NCI-H1436 (cell line): ENCODE measurements at places on chromosomes 1 and 21.

DNA sequence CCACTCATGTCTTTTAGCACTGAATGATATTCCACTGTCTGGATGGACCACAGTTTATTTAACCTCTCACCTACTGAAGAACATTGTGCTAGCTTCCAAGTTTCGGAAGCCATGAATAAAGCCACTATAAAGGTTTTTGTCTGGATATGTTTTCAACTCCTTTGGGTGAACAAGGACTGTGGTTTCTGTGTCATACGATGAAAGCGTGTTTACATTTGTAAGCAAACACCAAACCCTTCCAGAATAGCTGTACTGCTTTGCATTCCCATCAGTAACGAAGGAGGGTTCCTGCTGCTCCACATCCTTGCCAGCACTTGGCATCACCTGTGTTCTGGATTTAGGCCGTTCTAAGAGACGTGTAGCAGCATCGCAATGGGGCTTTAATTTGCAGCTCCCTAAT lies 10.7 kb upstream of the ARHGEF16 start:
- DNase-seq: no peak

DNA sequence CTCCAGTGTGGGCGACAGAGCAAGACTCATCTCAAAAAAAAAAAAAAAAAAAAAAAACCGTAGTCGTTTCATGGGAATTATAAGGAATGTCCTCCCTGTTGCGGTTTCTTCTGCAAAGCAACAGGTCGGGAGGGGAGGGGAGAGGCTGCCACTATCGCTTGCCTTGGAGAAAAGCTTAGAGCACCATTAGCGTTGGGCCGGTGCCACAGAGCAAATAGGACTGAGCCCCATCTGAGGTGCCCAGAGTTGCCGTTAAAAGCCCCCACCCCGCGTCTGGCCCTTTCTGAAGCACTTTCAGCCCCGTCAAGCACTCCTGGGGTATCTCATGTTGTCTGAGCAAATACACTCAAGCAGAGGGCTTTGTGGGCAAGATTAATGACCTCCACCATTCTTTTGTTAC lies 2.2 kb downstream of the RIPPLY3 start:
- peak; percentile 91 for DNase-seq

DNA sequence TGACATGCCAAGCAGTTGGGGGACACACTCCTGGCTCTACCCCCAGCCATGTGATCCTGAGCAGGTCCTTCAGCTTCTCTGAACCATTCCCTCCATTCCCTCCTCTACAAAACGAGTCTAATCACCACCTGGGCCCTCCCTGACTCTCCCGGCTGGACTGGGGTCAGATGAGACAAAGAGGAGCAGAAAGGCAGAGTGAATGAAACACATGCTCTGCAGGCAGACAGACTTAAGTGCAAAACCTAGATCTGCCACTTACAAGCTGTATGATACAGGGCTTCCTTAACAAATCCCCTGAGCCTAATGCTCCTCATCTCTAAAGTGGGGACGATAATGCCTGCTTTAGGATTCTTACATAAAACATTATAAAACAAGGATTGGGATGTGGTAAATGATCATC lies 17.3 kb downstream of the RIMS3 start:
- no peak for DNase-seq

DNA sequence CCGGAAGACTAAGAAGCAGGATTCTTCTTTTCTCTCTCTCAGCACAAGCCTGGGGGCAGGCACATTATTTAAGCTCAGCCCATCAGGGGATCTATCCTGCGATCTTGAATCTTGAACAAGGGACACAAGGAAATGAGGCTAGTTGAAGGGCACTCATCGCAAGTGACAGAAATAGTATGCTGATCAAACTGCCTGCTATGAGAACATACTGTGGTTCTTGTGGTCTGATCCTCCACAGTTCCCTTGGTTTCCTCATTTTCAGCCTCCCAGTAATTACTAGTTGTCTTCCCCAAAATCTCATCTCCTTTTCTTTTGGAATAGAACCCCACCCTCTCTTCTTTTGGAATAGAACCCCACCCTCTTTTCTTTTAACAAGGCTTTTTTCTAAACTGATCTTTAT lies 6.5 kb downstream of the ANKRD45 start:
- DNase-seq: no peak

DNA sequence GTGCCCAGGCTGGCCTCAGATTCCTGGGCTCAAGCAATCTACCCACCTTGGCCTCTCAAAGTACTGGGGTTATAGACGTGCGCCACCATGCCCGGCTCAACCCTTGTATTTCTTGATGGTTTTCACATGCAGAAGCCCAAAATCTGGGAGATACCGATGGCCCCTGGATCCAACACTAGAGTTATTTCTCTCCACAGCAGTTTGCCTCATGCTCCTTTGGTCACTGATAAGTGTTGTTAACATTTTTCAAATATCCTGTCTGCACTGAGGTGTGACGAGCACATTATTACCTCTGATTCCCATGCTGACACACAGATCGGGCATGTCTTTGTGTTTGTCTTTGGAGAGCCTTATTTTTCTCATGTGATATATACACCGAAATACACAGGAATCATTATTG lies 107.0 kb downstream of the KIF26B start:
- no peak for DNase-seq

GRCh38 chr1:37666241-37666867 lies 26.0 kb upstream of the CDCA8 start:
- DNase-seq: no peak

DNA sequence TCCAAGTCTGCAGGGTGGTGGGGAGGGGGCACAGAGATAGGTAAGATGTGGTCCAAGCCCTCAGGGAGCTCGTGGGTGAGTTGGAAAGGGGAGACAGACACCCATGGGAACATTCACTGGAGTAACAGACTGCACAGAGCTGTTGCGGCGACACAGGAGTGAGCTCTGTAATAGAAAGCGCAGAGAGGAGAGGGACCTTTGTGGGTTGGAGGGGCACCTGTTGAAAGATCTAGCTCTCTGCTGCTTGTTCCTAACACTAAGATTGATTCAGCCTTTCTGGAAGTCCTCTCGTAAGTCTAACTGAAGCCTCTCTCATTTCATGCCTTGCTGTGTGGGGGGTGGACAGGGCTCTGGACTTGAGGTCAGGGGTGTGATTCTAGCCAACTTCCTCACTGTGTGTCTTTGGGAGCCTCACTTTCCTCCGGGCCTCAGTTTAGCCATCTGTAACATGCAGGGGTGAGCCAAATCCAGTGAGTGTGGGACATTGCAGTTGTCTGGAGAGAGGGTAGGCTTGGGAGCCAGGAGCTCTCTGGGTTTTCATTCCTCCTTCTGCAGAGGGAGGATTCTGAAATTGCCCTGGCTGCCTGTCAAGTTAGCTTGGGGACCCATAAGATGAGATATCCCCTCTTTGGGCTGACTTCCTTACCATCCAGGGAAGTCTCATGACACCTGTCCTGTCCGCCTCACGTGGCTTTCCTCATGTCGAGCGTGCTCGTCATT lies 2.0 kb upstream of the ACOT11 start:
- no peak for DNase-seq

- no peak for DNase-seq
Observed at GRCh38 chr1:173392895-173393658, 84.1 kb upstream of the PRDX6 start.

GRCh38 chr1:109910123-109910962 lies at the start of gene CSF1:
Gene CSF1 (plus strand): TSS chr1:109910849. CDS start chr1:109911024, 175 bp downstream.
- peak; percentile 12 for DNase-seq

GRCh38 chr1:92315766-92316599 lies 17.1 kb downstream of the RPAP2 start:
- DNase-seq: no peak

DNA sequence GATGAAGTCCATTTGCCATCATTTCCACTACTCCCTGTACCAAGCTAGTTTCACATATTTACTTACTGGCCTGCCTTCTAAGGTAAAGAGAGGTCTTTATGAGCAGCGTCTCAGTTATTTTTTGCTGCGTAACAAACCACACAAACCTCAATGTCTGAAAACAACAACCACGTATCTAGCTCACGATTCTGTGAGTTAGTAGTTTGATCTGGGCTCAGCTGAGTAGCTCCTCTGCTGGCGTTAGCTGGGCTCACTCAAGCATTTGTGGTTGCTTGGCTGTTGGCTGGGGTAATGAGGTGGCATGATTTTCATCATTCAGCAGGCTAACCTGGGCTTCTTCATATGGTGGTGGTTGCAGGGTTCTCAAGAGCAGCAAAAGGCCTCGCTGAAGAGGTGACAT lies 225.4 kb downstream of the FOXD2 start:
- no peak for DNase-seq

DNA sequence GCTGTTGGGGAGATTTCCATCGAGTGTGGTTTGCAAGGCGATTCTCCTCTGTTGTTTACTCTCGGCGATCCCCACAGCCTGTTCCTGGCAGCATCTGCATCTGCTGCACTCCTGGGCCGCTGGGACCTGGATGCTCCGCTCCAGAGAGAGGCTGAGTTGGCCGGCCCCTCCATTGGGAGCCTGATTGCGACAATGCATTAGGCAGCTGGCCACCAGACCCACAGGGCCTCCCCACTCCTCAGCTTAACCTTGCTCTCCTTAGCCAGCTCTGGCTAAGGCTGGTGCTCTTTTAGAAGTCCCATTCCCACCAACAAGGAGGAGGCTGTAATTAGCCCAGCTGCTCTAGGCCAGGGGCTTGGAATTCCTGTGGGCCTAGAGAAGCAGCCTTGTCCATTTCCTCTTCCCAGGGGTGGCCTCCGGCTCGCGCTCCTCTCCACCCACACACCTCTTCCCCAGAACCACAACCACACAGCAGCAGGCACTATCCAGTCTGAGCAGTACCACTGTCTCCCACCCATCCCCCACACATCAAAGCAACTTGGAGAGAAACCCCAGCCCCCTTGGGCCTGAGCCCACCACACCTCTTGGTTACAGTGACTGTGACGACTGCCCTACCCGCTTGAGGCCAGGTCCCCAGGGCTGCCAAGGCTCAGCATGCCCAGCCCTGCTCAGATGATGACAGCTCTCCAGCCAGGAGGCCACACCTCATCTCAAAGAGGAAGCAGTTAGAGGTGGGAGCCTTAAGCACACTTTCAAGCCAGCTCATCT lies 193.8 kb upstream of the EDN2 start:
- no peak for DNase-seq

GRCh38 chr1:158924677-158925076 lies 6.7 kb upstream of the PYHIN1 start:
- no peak for DNase-seq

DNA sequence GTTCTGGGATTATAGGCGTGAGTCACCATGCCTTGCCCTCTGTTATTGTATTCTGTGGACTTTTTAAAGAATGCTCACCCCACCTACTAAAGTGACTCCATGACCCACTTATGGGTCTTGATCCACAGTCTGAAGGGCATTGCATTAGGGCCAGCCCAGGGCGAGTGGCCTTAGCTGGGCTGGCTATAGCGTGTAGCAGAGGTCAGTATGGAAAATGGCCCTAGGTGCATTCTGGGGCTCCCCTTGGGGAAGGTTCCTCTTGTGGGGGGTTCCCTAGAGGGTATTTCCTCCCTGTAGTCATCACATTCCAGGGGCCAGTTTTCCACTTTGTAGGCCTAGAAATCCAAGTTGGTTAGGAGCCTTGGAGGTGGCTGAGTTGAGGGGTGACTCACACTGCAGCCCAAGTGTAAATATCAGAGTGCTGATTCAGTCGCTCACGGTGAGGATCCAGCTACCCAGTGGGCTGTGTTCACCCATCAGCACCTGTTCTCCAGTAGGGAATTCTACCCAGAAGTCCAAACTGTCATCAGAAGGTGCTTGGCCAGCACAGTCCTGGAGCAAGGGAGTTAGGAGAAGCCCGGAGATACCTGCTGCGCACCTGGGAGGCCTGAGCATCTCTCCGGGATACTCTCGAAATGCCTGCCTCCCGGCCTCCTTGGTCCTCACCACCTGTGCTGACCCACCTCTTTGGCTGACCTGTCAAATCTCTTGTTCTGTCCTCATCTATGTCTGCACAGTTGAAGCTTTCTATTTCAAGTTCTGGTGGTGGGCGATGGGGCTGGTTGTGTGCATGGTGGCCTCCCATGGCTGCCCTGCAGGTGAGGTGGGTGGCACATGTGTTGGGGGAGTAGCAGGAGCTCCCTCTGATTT lies 52.2 kb downstream of the NENF start:
- no peak for DNase-seq

DNA sequence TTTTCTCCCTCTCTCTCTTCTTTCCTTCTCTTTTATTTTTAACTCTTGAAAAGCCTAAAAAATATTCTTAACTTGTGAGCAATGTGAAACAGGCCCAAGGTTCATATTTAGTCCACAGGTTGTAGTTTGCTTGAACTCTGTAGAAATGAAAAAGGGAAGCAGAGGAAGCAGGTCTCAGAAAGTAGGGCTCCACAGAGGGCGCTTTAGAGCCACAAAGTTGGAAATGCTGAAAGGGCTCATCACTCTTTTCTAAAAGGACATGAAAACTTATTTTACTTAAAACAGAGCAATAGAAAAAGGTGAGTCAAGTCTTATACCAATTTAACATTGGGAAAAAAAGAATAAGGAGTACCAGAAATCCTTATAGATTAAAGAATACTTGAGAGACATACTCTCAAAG lies 247.0 kb downstream of the USP25 start:
- DNase-seq: no peak

- no peak for DNase-seq
Observed at GRCh38 chr1:3033790-3034090, 12.5 kb downstream of the ACTRT2 start.

GRCh38 chr1:69791311-69791710 lies 223.6 kb downstream of the LRRC7 start:
- no peak for DNase-seq

GRCh38 chr1:226432586-226433340 lies 24.9 kb upstream of the PARP1 start:
- DNase-seq: peak; percentile 13

GRCh38 chr1:112636056-112636455 lies 16.4 kb downstream of the CAPZA1 start:
- no peak for DNase-seq

DNA sequence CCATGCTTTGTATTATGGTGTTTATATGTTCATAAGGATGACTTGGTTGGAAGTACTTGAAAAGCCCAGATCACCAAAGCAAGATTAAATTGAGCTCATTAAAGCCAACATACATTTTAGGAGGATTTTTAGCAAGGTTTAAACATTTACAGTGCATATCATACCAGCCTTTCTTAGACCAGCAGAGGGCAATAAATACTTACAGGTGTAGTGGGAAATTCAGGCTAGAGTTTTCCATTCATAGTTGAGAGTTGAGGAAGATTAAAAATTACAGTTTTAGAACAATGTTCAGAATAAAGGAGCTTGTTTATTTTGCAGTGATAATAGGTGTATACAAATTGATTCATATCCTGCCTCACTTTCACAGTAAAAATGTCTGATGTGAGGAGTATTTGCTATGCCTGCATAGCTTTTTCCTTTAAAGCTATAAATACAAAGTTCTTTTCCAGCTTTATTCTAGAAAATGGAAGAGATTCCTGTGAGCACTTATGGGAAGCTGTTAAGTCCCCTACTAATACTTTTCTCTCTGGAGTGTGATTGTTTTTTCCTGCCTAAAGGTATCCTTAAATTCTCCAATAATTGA lies 35.3 kb downstream of the DTL start:
- DNase-seq: peak; percentile 18

DNA sequence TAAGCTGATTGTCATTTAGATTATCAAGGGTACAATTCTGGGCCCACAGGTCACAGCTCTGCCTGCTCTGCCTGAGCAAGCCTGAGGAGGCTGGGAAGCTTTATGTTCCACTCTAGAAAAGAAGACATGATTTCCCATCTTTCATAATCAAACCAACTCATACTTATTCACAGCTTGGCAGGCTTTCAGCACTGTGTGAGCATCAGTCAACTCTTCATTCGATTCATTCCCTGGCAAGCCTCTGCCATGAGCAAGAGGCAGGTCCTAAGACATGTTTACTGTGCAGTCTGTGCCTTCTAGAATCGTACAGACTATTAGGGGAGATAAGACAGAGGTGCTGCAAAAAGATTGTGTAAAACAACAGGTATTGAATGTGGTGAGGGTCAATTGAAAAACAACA lies 24.5 kb upstream of the KIRREL1 start:
- no peak for DNase-seq
